MV-4-11 (cell line): ENCODE measurements at places on chromosomes 2 and 18.
A peak's percentile ranks its signal among the peaks of the same experiment; 100 is the strongest.

- DNase-seq = no peak
Observed at GRCh38 chr2:128791985-128792320, 473.3 kb upstream of the HS6ST1 start.

DNA sequence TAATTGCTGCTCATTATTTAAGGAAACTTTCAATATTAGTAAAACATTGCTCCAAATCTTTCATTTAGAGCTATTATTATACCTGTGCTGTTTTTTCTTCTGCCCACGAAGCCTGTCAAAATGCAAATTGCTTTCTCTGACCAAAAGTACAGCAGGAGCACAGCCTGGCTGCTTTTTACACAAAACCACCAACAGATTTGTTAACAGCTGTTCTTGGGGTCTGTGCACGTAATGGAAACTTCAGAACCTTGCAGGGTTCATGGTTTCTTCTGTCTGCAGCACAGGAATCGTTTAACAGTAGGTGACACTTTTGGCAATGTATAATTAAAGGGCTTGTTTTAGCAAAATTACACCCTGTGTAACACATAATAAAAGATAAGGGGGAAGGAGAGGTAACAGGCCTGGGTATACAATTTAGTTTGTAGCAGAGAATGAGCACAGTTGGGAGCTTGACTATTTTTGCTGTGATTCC, 447.3 kb downstream of the KCNJ3 start:
- DNase-seq = no peak

GRCh38 chr18:67951137-67951536, 434.6 kb upstream of the DSEL start:
- no peak for DNase-seq

DNA sequence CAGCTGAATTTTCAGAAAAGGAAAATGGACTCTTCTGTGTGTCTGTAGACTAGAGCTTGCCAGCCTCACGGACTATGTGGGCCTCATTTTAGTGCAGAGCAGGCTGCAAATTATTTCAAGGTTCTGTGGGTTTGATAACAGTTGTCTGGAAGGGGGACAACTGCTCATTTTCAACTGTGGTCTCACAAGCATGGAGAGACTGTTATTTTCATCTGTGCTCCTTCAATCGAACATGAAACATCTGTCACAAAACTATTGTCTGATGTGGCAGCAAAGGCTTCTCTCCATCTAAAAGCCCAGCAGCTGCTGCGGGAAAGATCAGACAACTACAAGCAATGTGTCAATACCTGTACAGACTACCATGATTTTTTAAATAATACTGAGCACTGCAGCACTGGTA, 211.8 kb downstream of the LRRTM4 start:
- DNase-seq = no peak

GRCh38 chr2:134110532-134110931, 143.3 kb upstream of the MGAT5 start:
- no peak for DNase-seq

- peak; percentile 54 for DNase-seq
Observed at GRCh38 chr2:172095146-172095904, 7.4 kb downstream of the DLX2 start.

DNA sequence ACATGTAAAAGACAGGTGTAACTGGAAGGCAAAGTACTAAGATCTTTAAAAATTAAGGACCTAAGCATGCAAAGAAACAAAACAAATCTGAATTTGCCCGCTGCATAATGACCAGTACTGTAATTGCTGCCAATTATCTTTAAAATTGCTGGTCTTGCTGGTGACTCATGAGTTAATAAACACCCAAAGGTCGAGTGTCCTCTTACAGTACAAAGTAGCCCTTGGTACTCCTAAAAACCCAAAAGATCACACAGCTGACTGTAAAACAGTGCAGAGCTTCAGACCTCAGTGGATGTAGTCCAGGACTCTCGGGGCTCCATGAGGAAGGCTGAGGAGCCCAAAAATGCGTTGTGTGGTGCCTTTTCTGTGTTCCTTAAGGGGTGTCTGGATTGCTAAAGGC, 308.7 kb downstream of the CNTNAP5 start:
- DNase-seq = no peak

DNA sequence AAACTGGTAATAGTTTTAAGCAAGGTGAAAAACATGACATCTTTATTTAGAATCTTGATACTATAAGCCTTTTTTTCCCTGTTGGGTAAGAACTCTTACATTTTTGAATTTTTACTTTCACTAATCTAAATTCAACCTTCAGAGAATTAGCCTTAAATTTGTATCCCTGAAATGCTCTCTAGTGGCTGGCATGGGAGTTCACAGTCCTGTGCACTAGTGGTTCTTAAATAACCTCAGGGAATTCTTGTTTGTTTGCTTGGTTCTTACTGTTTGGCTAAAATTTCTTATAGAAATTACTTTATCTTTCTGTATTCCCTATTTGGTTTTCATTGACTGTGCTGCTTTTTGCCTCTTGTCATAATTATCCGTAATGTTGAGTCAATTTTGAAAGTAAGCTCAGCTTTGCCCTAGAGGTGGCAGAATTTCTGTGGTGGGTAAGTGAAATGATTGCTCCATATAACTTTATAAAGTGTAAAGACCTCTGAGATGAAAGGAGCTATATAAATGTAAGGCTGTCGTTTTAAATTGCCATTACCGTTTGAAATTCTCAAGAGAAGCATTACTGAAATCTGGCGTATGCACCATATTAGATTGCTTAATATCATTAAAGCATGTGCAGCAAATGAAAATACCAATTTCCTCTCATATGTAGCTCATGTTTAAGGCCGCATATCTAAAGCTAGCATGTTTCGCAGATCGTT, 391.3 kb upstream of the FIGN start:
- no peak for DNase-seq

- DNase-seq = no peak
Observed at GRCh38 chr18:5955861-5956260, 60.5 kb upstream of the TMEM200C start.

- DNase-seq = no peak
Observed at GRCh38 chr2:215622837-215623236, 187.0 kb upstream of the FN1 start.

DNA sequence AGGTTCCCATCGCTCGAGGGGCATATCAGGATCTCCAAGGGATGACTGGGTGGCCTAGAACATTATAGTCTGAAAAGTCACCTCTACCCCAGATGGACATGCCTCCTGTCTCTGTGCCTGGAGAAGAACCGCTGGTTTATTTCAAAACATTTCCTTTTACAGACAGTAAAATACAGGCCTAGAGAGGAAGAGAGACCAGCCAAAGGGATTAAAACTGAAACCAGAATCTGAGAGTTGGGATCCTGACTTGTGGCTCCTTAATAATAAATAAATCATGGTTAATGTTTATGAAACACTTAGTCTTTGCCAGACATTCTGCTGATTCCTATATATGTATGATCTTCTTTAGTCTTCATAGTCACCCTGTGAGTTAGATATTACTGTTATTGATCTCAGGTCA, 153.7 kb downstream of the DDX1 start:
- DNase-seq = peak; percentile 24

DNA sequence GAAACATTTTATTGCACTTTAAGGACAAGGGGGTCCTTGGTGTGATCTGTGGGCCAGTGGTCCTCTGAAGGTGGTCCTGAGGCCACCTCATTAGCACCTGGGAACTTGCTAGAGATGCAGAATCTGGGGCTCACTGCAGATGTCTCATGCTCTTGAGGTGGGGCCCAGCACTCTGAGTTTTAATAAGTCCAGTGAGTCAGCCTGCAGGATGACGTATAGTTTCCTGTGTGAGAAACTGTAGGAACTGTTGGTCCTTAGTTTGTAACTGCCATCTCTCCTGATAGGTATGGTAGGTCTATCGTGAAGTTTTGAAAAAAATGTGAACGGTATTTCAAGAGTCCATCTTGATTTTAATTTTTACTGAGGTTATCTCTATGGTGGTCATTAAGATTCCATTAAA, 2.8 kb downstream of the TRPM8 start:
- no peak for DNase-seq

GRCh38 chr18:65425366-65425765, 325.4 kb upstream of the CDH7 start:
- DNase-seq = no peak

GRCh38 chr2:46954951-46955571, 39.5 kb upstream of the MCFD2 start:
- DNase-seq = no peak

DNA sequence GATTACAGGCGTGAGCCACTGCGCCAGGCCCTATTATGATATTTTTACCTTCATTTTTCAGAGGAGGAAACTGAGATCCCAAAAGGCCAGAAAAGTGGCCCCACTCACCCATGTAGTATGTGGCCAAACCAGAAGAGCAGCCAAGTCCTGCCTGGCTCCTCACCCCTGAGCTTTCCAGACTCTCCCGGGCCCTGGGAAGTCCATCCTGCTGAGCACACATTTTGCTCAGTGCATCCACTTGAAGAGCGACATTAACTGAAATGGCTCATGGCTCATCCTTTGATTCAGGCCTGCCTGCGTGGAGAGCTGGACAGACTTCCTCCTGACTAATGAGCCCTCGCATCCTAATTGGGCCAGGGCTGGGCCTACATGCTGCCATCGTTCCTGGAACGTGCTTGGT, 9.5 kb upstream of the NGEF start:
- no peak for DNase-seq

DNA sequence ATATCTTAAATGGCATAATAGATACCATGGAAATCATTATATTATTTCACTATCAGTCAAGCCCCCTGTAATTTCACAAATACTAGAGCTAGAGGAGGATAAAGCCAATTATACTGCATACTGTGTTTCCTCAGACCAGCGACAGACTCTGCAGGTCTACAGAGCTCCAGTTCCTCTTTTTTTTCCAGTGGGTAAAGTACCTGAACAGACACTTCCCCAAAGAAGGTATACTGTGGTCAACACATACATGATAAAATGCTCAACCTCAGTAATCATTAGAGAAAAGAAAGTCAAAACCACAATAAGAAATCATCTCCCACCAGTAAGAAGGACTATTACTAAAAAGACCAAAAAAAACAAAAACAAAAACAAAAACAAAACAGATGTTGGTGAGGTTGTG, 44.6 kb downstream of the SCN7A start:
- no peak for DNase-seq

DNA sequence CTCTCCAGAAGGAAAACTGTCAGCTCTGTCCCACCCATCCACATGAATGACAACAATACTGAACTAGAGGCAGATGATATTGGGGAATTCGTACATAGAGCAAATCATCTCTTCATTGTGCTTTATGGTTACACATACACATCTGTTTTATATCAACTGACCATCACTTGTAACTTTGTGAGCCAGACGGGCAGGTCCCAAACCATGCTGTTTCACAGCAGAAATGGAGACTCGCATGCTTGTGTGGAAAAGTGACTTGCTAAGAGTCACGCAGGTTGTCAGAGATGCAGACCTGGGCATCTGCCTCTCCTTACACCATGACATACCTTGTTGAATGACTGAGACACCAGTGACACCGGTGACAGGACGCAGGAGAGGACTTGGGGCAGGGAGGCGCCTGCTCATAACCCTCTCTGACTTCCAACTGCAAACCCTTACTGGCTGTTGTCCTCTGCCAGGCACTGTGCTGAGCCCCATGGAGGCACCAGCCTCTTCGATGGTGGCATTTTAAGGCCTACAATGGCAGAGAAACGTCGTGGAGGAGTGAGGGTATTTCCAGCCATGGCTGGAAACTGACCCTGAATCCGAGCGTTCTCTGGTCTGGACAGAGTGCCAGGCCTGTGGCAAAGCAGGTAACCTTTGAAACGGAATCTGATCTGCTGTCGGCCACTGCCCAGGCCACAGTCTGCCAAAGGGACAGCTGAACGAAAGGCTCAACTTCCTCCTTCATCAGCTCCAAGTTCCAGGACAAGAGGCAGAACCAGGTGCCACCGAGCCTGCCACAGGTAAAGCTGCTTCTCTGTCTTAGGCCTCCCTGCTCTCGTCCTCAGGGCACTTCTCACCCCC, 26.9 kb upstream of the ROCK2 start:
- DNase-seq = no peak

GRCh38 chr18:57150828-57151227, 3.9 kb downstream of the BOD1L2 start:
- DNase-seq = no peak

- DNase-seq = peak; percentile 83
Observed at GRCh38 chr2:110714452-110715224, 17.7 kb upstream of the ACOXL start.

- peak; percentile 70 for DNase-seq
Observed at GRCh38 chr2:9333591-9334171, 89.6 kb downstream of the ITGB1BP1 start.

DNA sequence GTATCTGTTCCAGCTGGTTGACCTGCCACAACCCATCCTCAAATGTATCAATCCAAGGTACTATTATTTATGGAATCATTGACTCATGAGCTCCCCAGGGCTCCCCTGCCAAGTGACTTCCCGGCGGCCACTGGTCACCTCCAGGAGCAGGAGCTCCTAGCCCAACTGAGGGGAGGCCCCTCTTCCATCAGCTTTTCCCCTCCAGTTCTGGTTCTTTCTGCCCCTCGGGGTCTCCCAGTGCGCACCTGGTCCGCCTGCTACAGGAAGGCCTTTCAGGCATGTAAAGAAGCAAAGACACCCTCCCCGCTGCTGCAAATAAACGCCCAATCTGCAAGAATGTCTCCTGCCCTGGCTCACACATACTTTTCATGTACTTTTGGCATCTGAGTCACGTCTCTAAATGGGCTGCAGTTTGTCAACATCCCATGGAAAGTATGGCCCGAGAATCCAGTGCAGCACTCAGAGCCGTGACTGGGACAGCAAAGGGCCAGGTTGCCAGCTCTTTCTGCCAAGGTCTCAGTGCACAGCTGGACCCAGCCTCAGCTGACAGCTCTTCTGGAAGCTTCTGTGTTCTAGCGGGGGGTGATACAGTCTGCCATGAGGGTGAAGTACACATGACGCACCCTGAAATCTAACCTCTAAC, 41.4 kb downstream of the KLHL29 start:
- DNase-seq = no peak

- DNase-seq = no peak
Observed at GRCh38 chr2:99420751-99421299, 69.0 kb downstream of the REV1 start.

DNA sequence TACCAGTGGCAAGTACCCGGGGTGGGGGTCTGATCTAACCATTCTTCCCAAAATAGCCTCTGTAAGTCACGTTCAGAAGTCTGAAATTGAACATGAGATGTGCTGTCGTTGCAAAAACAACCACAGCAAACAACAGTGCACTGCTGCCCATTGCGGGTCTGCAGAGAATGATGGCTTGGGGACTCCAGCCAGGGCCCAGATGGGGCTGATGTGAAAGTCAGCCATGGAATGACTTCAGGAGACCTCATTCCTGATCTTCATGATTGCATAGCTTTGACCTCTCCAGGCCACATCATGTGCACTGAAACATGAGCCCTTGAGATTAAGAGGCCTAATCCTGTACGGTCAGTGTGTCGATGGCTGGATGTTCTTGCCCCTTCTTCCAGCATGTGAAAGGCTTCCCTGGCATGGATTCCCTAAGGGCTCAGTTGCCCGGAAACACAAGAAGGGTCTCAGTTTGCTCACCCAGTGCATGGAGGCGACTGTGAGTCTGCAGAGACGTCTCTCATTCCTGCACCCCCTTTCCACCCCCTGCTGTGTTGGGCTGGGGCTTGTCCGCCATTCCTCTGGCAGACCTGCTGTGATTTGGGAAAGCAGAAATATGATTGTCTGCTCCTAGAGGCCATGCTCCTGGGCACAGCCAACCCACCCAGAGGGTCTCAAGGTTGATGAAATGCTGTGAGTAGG, 191.6 kb downstream of the SEPTIN10 start:
- no peak for DNase-seq
